MV-4-11 (cell line): ENCODE measurements at places on chromosomes 11 and 22.
A peak's percentile ranks its signal among the peaks of the same experiment; 100 is the strongest.

GRCh38 chr11:5700421-5701054 lies 10.9 kb downstream of the TRIM22 start:
- DNase-seq = peak; percentile 78

DNA sequence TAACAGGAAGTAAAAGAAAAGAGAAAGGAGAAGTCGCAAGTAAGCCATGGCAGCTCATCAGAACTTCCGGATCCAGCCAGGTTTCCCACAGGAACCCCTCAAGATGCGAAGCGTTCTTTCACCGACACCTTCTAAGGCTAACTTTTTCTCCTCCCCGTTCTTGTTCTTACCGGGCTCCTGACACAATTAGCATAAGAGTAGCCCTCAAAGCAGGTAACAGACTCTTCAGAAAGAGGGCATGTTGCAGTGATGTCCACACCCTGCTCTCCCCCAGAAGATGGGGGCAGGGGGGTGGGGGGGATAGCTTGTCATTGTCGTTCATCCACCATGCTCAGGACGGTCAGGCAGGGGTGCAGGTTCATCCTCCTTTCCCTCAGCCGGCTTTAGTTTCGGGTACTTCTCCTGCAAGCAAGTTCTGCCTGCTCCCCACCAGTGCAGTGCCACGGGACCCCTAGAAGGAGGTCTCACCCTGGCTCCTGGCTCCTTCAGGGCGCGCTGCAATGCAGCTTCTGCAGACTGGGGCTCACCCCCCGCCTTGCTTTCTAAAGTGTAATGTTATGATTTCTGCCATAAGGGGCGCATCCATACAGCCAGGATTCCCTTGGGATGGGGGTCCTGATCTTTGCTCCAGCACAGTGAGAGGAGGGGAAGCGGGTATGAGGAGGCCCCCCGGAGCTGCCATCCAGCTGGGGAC lies 2.3 kb downstream of the OPCML start:
- peak; percentile 79 for DNase-seq

DNA sequence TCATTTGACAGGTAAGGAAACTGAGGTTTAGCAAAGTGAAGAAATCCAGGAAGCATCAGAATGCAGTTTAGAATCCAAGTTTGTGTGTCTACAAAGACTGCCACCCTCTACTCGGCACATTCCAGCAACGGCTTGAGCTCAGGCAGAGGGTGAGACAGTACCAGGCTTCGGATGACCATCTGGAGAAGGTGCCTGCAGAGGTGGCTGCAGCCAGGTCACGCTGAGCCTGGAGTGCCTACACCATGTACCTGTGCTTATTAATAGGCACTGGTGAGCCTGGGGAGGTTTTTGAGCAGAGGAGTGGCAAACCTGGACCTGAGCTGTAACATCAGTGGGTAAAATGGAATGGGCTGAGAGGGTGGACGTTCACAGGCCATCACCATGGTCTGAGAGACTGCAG lies 4.7 kb downstream of the FXYD6 start:
- no peak for DNase-seq

- DNase-seq = no peak
Measured at GRCh38 chr11:128502726-128503125, 84.6 kb downstream of the ETS1 start.

DNA sequence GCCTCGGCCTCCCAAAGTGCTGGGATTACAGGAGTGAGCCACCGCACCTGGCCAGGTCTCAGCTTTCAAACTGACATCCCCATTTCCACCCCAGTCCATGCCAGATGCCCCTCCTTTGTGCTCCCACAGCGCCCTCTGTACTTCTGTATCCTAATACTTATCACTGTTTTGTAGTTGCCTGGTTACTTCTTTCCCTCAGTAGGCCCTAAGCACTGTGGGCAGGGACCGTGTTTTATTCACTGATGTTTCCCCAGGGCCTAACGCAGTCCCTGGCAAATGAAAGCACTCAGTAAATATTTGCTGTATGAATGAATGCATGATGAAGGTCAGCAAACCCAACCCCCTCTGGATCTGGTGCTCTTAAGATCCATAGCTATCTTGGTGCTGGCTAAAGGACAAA lies 2.2 kb upstream of the TRIM3 start:
- peak; percentile 6 for DNase-seq

DNA sequence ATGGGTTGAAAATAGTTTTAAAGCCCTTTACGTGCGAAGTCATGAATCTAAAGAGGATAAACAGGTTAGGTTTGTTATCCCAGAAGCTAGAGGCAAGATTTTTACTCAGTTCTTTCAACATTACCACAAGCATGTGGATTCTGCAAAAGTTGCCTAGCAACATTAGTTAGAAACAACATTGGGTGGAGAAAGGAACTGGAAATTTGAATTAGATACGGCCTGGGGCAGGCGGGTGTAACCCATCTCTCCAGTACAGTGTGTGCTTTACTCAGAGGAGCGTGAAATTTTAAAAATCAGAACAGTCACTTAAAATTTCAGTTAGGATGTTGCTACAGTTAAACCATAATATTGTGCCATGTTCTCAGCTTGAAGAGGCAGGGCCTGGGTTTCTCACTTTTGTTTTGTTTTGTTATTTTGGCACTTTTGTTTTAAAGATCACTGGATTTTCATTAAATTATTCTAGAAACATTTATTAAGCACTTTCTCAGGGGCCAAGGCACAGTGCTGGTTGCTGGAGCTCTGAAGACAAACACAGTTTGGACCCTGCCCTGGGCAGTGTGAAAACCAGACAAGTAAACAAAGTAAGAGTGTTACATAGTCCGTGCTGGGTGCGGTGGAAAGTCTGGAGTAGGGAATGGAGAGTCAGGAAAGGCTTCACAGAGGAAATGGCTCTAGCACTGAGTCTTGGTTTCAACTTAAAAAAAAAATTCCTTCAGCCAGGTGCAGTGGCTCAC lies 4.4 kb upstream of the WEE1 start:
- peak; percentile 63 for DNase-seq

- no peak for DNase-seq
Measured at GRCh38 chr11:125345421-125346178, 150.5 kb downstream of the FEZ1 start.

- no peak for DNase-seq
Measured at GRCh38 chr11:95325777-95326258, 94.8 kb upstream of the SESN3 start.

DNA sequence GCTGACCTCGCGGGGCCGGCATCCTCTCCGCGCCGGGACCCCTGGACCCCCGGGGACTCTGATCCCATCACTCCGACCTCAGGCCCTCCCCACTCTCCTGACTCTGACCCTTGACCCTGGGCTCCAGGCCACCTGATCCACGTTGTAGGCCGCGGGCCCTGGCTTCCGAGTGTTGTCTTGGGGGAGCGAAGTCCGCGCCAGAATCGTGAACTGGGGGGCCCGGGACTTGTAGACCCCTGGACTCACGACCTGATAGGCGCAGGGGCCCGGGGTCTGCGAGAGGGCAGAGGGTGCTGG lies 716 bp upstream of the TYMP start:
- DNase-seq = no peak

DNA sequence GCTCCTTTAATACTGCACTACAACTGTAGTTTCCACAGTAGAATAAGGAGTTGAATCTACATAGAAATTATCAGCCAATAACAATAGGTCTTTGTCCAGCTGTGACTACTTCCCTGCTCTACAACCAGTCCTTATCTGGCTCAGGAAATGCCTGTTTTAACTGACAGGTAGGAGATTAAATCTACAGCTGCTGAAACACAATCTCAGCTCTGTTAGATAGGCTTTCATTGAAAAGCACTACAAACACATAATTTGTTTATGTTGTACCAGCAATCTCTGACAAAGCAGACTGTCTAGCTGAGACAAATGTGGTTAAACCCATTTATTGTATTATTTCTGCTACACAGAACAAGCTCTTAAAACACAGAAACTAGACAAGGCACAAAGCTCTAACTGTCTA lies 230.0 kb downstream of the SOX6 start:
- no peak for DNase-seq

DNA sequence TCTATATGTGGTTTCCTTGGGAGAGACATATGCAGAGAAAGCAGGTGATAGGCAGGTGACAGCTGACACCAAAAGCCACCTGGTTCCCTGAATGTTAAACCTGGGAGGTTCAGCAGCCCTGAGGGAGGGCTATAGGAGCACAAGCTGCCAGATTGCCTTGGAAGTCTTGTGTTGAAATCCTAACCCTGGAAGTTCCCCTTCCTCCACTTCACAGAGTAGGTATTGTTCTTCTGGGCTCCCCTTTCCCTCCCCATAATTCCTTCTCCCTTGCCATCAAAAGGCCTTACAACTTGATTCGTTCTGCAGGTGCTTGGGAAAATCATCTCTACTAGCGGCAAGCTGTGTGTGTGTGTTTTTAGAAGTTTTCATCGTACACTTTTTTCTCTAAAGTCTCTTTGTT lies 5.4 kb downstream of the LDLRAD3 start:
- DNase-seq = no peak

DNA sequence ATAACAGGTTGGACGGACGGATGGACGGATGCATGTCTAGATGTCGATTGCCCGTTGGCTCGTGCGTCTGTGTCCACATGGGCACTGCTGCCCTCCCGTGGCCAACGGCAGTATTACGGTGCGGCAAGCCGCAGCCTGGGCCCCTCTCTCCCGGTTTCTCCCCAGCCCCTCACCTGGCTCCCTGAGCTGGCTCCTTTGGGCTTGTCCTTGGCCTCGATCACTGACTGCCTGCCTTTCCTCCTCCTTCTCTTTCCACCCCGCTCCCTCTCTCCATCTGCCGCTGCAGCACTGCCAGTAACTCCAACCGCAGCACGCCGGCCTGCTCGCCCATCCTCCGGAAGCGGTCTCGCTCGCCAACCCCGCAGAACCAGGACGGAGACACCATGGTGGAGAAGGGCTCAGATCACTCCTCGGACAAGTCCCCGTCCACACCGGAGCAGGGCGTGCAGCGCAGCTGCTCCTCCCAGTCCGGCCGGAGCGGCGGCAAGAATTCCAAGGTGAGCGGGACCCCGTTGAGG lies 77.3 kb downstream of the SCN3B start:
- no peak for DNase-seq

DNA sequence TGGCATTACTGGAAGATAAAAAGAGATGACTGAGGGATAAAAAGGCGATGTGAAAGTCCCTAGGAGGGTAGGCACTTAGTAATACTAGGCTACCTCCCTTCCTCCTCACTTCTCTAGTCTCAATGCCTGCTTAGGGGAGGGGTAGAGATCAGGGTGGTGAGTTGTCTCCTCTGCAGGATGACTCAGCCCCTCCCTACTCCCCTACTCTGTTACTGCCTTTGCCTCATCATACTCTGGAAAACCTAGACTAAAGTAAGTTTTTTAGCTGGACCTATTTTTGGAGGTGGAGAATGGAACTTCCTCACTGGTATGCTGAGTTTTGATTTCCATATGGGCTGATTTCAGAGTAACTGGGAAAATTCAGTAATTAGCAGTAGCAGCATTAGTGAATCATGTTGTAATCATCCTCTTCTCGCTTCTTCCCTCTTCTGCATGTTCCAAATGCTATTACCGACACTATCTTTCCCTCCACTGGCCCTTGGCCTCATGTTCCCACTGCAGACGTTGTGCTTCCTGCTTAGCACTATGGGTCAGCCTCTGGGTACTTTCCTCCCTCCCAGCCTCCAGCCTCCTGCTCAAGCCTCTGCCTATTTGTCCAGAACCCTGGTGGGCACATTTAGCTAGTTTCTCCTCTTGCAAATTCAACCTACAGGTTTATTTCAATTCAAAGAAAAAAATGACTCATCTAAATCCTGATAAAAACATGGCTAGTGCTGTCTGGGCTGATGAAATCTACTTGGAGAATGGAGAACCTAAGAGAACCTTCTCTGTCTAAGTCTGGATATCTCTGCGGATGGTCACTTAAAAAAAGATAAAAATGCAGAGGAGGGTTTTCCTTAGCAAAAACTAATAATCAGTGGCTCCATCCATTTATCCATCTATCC lies 281.7 kb downstream of the ST3GAL4 start:
- no peak for DNase-seq

GRCh38 chr11:10973416-10973815 lies 115.6 kb upstream of the ZBED5 start:
- DNase-seq = peak; percentile 46

DNA sequence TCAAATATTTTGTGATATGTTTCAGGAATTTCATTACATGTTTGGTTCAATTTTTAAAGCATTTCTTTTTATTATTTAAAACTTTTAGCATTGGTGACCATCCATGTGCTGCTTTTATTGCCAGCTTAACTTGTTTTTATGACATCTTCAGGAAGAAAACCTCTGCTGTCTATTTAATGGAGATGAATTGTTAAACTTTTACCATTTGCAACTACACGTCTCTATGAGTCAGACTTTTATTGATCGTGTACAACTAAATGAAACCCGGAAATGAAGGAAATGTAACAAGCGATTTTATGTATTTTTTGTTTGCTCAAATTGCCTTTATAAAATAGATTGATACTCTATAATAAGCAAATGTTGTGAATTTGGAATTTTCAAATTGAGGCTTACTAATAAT lies 113.0 kb downstream of the PTPRJ start:
- no peak for DNase-seq

DNA sequence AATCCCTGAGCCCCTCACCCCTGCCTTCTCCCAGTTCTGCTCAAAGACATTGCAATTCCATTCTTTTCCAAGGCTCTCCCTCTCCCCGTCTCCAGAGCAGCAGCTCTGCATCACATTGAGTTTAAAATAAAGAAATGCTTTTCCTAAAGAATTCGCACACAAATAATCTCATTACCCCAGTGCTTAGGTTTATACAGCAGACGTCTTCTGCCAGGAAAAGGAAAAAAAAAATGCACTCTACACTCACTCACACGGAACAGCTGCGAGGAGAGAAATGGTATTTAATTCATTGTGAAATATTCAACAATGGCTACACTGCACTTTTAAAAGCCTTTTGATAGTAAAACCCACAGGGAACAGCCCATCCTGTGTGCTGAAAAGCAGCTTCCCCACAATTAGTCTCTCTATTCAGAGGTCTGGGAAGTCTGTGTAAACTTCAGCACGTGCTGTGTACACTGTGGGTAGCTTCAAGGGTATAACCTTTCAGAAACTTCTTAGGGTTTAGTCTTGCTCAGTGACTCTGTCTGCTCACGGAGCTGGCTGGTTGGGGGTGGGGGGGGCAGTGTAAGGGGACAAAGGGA lies 42.8 kb downstream of the ETS1 start:
- DNase-seq = no peak

GRCh38 chr22:48734961-48735360 lies 1092.7 kb downstream of the BRD1 start:
- no peak for DNase-seq

DNA sequence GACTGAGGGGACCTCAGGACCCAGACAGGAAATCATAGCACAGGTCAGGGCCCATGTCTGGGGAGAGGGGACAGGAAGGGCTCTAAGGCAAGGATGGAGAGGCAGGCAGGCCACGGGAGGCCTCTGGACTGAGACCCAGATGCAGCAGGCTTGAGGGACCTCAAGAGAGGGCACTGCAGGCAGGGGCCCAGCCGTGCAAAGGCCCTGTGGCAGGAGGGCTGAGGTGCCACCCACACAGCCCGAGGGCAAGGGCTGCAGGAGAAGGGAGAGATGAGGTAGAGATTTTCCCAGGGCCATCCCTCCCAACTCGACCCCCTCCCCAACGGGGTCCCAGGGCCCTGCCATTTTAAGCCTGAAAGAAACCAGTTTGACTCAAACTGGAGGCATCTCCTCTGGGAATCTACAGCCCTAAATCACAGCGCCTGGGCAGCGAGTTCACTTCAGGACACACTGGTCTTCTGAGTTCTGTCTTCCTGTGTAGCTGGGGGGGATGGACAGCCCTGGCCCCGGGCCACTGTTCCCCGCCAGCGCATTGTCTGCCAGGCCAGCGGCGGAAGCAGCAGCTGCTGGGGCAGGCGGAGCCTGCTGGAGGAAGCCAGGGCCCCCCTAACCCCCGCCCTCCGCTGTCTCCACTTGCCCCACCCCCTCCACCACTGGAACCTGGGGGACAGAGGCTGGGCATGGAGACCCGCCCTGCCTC lies 20.3 kb upstream of the WNT7B start:
- DNase-seq = peak; percentile 80
